Islet precursor cell (in vitro differentiated cells): ENCODE measurements at places on chromosomes 5 and 9.
A peak's percentile ranks its signal among the peaks of the same experiment; 100 is the strongest.

DNA sequence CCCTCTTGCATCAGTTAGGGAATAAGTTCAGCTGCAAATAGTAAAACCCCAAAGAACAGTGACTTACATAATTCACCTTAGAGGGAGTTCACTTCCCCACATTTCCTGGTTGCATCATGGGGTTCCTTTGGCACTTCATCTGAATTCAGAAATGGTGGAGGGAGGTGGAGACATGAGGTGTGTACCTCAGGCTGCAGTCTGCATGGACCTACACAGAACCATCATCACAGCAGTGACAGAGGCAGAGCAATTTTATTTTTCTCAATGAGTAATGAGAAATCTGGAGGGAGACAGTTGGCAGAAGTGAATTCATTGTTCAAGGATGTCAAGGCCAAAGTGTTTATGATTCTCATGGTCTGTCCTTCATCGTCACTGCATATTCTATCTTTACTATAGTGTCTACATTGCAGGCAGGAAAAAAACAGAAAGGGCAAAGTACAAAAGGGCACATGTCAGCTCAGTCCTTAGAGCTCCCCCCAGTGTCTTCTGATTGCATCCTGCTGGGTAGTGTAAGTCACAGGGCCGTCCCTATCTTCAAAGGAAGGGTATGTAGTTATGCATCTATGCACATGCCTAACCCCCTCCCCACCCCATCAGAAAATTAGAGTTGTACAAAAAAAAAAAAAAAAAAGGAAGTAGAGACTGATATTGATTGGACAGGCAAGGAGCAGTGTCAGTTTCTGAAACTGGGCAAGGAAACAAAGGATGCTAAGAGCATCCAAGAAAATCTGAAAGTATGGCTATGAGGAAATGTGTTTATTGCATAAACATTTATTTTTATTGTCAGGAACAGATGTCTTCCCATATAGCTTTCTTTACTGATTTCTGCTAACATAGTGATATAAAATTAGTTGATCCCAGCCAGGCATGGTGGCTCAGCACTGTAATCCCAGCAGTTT lies 132.7 kb upstream of the APC start:
- DNase-seq: no peak

GRCh38 chr5:87300744-87301143 lies 33.1 kb downstream of the RASA1 start:
- peak; percentile 80 for DNase-seq

GRCh38 chr9:71662082-71662481 lies 106.2 kb downstream of the CEMIP2 start:
- DNase-seq: no peak

GRCh38 chr5:179620703-179621350 lies 2.6 kb downstream of the HNRNPH1 start:
- no peak for DNase-seq

DNA sequence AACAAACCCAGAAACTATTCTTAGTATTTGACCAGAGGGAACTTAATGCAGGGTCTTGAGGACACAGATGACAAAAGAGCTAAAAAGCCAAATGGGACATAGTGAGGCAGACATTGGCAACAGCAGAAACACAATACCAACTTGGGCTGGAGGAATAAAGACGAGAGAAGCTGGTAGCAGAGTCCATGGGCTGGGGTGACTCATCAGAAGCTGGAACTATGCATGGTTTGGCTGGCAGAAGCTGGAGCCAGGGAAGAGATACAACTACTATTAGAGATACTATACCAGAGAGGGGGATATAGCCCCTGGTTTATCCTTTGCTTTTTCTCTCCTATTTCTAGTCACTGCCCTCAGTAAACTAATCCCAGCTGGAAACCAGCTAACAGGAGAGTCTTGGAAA lies 29.2 kb upstream of the DPYSL3 start:
- no peak for DNase-seq

DNA sequence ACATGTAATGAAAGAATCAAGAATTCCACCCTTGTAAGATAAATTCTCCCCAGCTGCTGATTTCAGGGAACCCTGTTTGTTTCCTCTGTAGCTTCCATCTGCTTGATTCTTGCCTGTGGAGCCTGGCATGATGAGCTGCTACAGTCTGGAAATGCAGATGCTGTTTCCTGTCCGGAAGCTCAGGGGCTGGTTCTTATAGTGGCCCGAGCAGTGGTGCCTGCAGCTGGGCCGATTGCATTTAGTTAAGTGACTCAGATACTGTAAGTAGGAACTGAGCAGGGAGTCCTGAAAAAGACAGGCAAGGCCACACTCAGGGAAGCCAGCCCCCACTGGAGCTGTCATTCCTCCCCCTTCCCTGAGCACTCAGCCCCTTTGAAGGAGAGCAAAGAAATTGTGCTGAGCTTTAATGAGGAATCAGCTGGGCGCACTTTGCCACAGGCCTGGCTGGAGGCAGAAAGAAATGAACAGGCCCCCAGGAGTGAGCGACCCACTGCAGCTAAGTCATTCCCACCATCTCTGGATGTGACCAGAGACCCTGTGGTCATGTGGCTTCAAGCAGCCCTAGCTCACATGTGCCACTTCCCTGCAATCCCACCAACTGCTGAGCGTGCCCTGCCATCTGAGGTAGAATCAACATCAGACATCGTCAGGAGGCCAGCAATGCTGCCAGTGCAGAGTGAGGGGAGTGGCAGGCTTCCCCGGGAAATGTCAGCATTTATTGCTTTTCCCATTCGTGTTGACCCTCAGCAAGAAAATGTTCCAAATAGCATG lies 206.0 kb upstream of the WWC1 start:
- DNase-seq: peak; percentile 87
